Fibroblast of skin of back (primary cell): ENCODE measurements at places on chromosomes 12 and 14.

- DNase-seq: peak; percentile 69
These were observed 1.4 kb upstream of the TRMT61A start for GRCh38 chr14:103527408-103528145.

DNA sequence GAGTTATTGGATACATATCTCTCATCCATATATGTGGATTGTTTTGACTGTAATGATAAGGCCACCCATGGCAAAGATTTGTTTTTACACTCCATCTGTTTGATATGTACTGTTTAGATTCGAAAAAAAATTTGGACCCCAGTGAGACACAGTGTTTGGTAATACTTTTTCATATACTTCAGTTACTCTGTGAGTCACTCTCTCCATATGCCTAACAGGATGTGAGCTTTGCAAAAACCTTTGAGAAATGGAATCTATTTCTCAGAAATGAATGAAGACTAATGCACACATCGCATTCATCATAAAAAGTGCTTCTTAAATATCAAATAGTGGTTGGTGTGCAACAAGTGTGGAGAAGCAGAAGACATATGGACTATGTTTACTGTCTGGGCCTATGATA lies 781.5 kb downstream of the SLC6A15 start:
- peak; percentile 82 for DNase-seq

DNA sequence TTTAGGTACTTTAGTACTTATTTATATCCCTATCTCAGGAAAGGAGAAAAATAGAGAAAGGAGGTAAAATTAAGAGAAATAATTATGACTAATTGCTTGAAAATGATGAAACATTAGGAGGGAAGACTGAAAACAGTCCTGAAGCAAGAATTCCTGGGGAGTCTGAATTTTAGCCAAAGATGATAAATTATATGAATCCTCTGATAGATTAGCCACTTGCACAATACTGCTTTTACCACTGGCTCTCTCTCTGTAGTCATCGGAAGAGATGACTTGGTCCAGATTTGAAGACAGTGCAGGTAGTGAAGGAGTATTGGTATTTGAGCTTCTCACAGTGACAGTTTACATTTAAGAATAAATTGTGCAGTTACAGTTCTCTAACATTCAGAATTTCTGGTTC lies 83.8 kb upstream of the CLEC14A start:
- DNase-seq: peak; percentile 60

DNA sequence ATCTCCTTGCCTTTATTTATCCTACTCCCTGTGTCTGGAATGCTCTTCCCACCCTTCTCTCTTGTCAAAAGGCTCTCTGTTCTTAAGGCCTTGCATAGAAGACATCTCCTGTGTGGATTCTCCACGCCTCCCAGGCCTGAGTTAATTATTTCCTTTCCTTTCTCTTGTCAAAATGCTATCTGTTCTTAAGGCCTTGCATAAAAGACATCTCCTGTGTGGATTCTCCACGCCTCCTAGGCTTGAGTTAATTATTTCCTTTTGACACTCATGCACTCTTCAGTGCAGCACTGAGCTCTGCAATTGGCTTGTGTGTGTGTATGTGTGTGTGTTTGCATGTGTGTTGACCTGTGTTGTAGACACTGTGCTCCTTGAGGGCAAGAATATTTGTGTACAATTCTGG lies 52.1 kb upstream of the DCD start:
- no peak for DNase-seq

DNA sequence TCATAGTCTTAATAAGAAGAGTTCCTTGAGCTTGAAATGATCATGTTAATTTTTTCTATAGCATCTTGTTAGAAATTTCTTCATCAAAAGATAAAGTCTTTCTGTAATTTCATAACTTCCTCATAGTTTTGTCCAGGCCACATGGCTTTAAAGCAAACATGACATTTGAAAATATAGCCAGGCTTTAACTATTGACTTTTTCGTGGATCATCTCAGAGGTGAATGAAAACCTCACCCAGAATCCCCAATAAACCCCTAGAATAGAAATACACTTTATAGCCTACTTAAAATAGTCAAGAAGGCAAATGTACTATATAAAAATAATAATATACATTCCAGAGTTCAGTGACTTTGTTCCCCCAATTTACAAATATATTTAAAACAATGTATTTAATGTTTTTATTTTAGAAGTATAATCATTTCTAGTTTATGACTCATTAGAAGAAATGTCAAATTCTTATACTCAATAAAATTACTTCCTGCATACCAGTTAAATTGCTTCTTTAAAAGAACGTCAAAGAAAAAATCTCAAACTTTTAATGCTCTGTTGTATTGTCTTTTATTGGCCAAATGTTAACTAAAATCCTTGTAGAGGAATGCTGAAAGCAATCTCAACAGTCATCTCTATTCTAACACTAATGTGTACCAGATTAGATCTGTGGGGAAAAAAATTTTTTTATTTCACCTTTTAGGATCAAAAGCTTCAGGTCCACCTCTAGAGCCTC lies 21.6 kb downstream of the EXOC5 start:
- DNase-seq: peak; percentile 52
